ENCODE measurements at places on chromosomes 2 and 18.
A peak's percentile ranks its signal among the peaks of the same experiment; 100 is the strongest.

DNA sequence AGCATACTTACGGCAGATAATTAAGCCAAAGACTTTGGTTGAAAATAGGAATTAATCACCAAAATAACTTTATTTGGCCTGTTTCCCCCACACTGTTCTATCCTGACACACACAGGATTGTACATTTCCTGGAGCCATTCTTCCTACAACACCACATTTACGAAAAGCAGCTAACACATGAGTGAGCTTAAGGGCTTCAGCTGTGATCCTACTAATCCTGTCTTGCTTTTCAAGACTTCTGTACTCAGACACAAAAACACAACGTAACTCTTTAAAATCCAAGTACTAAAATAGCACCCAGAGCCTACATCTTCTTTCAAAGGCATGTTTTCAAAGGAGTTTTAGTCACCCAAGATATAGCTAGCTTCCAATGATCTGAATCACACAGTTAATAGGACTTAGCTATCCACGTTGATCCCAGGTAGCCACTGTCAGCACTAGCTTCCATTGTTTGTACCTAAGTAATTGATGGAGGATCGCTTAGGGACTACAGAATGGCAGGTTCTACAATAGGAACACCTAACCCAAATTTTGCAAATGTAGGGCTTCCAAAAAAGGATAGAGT, 42.8 kb upstream of the TTC39C start:
- DNase-seq: no peak

GRCh38 chr2:175619179-175620045, 382.7 kb downstream of the LNPK start:
- no peak for DNase-seq

- no peak for DNase-seq
Measured at GRCh38 chr2:20602803-20603202, 48.1 kb downstream of the HS1BP3 start.

GRCh38 chr2:65700720-65701119, 268.3 kb upstream of the SPRED2 start:
- no peak for DNase-seq

- no peak for DNase-seq
Measured at GRCh38 chr2:3184167-3184566, 193.5 kb downstream of the EIPR1 start.

- DNase-seq: no peak
Measured at GRCh38 chr2:180872255-180872654, 108.2 kb upstream of the UBE2E3 start.

- no peak for DNase-seq
Measured at GRCh38 chr2:141423124-141423523, 707.7 kb downstream of the LRP1B start.

DNA sequence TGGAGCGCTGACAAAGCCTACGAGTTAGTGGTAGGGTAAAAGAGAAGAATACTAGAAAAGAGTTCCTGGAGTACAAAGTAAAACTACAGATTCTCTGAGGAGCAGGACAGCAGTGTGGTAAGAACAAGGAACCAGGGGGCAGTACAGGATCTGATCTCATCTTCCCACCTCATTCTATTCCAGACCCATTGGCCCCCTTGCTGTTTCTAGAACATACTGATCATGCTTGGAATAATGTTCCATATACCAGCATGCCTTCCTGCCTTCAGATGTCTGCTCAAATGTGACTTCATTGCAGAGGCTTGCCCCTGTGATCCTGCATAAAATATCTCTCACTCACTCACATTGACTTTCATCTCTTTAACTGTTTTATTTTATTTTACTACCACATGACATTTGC, 19.3 kb downstream of the MSGN1 start:
- no peak for DNase-seq

GRCh38 chr2:142974288-142975024, 97.0 kb downstream of the KYNU start:
- no peak for DNase-seq

- no peak for DNase-seq
Measured at GRCh38 chr2:50476174-50476573, 555.8 kb downstream of the NRXN1 start.

- no peak for DNase-seq
Measured at GRCh38 chr18:36449451-36449850, 151.9 kb downstream of the FHOD3 start.

DNA sequence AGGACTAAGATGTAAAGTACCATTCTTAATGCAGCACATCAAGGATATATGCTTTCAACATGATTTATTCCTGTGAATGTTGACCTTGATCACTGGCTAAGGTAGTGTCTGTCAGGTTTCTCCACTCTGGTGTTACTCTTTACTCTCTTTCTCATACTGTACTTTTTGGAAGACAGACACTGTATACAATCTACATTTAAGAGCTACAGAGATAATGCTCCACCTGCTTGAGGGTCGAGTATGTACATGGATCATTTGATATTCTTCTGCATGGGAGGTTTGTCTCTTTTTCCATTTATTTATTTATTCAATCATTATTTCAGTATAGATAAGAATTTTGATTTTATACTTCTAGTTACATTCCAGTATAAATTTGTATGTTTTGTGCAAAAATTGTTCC, 199.5 kb upstream of the RGPD4 start:
- no peak for DNase-seq

DNA sequence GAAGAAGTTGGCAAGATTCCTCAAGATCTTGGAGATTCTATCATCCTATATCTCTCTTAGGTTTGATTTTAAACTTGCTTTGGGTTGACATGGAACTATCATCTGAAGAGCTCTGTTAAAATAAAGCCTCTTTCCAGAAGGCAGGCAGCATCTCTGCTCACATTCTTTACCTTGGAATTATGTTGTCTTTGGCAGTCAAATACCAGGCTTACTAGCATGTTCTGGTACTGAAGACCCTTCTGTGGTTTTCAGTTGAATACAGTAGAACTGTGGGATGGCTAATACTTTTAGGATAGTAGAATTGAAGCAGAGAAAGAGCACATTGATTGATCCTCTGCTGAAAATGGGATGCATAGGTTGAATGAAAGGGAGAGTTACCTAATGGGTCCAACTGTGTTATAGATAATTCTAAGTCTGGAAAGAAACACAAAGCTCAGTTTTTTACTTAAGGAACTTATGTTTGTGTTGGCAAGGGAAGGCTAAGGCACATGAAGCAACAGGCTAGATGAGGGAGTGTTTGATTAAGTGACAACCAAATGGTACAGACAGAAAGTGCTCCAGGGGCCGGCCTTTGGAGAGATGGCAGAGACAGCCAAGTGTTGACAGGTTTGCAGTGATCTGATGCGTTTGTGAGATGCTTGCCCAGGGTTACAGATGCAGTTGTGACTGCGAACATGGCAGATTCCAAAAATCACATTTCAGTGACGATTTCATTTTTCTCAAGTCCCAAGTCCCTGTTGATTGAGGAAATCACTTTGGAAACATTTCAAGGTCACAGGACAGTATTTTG, 397.9 kb downstream of the MEIS1 start:
- no peak for DNase-seq

- no peak for DNase-seq
Measured at GRCh38 chr18:34729740-34730355, 19.8 kb downstream of the DTNA start.

GRCh38 chr2:203383038-203383437, 54.8 kb downstream of the ABI2 start:
- DNase-seq: no peak

GRCh38 chr2:216375286-216375685, 3.0 kb upstream of the MARCHF4 start:
- no peak for DNase-seq

GRCh38 chr2:165376571-165376975, 92.9 kb upstream of the CSRNP3 start:
- no peak for DNase-seq

DNA sequence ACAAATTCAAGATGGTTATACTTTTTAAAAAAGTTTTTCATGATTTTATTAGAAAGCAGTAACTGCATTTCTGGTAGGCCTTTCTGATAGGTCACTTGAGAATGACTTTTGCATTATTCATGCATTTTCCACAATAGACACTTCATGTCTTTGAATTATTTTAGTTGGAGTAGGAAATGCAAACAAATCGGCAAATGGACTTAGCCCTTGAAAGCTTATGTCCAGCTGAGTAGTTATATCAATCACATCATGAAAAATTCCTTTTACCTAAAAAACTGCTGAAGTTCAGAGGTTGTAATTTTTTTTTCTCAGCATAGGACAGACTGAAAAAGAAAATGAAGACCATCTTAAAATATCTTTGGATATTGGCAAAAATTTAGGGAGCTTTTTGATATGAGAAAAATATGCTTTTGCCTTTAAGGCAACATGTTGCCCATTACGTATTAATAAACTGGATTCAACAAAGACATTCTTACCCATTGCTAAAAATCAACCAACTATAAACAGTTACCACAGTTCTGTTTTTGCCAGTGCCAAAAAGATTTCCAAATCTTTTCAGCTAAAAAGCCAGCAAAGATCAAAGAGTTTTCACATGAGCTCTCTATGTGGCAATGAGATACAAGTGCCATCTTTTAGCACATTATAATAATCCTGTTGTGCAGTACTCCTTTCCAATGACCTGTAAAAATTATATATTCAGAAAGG, 45.5 kb upstream of the FRZB start:
- DNase-seq: no peak

DNA sequence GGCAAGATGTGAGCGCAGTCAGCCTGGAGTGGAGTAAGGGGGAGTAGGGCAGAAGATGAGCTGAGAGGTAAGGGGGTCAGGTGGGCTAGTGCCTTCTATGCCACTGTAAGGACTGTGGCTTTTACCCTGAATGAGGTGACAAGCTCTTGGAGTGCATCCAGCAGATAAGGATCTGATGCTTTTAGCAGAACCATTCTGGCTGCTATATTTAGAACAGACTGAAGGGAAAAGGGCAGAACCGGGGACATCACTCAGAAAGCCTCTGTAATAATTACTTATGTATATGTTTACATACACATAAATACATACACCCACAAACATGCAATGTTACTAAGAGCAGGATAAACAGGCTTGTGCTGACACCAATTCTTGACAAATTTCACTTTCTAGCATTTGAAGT, 124.8 kb downstream of the DTNB start:
- peak; percentile 35 for DNase-seq

DNA sequence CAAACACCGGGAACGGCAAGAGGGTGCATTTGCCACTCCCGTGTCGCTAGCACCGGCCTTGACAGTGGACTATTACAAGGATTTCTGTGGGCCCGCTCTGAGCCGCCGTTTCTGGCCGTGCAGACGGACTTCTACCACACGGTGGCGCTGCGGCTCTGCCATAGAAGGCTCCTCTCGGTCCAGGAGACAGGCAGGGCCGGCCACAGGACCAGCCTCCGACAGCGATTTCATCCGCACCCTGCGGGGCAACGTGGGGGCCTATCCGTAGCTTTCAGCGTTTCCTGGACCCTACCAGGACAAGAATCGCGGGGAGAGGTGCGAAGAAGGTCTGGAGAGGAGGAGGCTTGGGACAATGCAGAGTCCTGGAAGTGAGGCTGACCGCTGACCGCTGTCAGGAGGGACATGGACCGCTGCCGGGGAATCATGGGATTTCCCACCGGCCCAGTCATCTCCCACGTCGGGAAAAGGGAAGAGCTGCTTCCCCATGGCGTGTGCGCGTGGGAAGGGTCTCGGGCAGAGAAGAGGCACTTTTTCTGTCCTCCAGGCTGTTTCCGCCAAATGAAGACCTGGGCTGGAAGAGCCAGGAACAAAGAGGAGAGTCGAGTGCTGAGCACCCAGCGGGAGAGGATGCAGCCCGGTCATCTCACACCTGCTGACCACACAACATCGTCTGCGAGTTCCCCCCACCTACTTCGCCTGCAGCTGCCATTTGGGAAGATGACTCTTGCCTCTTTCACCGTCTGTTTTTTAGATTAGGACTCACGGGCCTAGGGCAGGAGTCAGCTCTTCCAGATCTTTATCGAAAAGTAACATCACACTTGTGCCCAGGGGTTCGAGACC, 35.5 kb upstream of the HAAO start:
- DNase-seq: peak; percentile 57
